ENCODE measurements at places on chromosomes 2 and 18.
A peak's percentile ranks its signal among the peaks of the same experiment; 100 is the strongest.

- peak; percentile 42 for DNase-seq
Observed at GRCh38 chr18:2547477-2548087, 23.7 kb downstream of the METTL4 start.

DNA sequence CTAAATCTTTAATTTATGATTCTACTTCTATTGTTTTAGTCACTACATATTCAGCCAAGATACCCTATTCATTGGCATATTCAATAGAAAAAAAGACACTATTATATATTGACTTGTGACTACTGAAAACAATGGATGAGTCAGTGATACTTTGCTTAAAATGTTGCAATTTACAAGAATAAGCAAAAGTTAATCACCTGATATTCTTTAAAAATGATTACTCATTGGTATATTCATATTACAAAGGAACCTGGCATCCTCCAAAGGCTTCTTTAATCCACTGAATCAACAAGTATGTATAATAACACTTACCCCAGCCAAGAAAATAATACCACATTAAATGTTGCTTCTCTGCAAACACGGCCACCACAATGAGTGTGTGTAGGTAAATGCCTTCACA, 87.8 kb downstream of the CALCRL start:
- no peak for DNase-seq

DNA sequence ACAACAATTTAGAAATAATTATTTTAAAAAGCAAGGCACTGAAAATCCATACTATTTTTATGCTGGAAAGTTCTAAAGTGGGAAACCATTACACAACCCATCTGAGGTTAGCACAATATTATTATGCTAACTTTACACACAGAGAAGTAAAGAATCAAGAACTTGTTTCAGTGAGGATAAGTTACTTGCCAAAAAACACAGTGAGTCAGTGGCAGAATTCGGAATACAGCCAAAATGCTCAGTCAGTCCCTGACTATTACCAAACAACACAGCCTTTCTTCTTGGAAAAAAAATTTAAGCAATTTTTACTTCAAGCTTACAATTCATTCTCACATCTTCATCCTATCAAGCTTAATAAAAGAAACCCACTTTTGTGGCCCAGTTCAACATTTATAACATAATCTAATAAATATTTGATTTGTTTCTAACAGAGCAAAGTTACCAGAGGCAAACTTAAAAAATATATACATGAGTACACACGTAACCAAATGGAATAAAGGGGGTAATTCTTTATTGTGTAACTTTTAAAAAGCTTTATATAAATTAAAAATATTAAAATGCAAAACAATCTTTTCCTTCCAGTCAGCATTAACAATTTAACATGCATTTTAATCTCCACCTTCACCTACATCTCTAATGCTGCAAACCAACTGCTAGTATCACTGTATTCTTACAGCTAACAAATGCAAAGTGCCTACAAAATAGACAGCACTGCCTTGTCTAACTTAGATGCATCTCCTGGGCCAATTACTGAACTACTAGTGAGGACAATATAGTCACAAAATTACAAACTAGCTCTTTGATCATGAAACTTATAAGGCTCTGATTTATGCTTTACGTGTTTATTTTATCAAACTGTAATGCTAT, 55.2 kb downstream of the CCDC88A start:
- DNase-seq: peak; percentile 81

- DNase-seq: no peak
Observed at GRCh38 chr18:8730080-8730827, 24.9 kb downstream of the MTCL1 start.

DNA sequence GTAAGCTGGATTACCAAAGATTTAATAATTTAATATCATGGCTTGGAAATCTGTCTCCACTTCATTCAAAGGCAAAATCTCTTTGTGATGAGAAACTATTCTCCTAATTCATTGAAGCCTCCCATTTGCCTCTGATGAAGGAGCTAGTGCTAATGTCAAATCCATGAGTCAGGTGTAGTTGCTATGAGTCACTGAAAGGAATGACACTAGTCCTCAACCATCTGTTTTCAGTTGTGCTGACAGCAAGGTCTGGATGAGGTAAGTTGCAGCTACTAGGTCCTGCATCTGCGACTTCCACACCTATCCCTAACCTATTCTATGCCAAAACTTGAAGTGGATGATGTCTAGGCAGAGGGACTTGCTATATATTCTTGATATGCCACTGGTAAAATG, 324.0 kb upstream of the UBE2E3 start:
- DNase-seq: no peak
